HCT116 (cell line): ENCODE measurements at places on chromosomes 11 and 22.

- no peak for DNase-seq
- no peak overlapping the region for H3K27ac ChIP-seq
- no peaks in the 10 kb centered on the region for H3K4me1 ChIP-seq
- no peaks in the 10 kb centered on the region for H3K36me3 ChIP-seq
These were observed 119.4 kb downstream of the GALNT18 start for GRCh38 chr11:11502263-11502861.

DNA sequence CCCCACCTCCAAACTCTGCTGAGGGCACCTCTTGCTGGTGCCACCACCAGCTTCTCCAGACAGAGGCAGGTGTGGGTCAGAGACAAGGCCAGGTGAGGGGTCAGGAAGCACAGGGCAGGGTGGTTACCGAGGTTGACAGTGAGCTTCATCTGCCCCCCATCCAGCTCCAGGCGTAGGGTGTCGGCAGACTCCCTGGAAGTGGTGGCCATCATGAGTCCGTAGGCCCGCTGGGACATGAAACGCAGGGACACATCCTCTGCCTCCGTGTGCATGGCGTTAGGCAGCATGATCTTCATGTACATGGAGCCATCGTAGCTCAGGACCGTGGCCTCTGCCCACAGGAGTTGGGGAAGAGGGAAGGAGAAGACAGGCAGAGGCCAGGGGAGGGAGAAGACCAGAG, 62.8 kb downstream of the NRXN2 start:
- H3K36me3 ChIP-seq, result no peaks in the 10 kb centered on the region
- no peaks in the 10 kb centered on the region for H3K27me3 ChIP-seq
- DNase-seq, result no peak
- no peak overlapping the region for H3K4me3 ChIP-seq

DNA sequence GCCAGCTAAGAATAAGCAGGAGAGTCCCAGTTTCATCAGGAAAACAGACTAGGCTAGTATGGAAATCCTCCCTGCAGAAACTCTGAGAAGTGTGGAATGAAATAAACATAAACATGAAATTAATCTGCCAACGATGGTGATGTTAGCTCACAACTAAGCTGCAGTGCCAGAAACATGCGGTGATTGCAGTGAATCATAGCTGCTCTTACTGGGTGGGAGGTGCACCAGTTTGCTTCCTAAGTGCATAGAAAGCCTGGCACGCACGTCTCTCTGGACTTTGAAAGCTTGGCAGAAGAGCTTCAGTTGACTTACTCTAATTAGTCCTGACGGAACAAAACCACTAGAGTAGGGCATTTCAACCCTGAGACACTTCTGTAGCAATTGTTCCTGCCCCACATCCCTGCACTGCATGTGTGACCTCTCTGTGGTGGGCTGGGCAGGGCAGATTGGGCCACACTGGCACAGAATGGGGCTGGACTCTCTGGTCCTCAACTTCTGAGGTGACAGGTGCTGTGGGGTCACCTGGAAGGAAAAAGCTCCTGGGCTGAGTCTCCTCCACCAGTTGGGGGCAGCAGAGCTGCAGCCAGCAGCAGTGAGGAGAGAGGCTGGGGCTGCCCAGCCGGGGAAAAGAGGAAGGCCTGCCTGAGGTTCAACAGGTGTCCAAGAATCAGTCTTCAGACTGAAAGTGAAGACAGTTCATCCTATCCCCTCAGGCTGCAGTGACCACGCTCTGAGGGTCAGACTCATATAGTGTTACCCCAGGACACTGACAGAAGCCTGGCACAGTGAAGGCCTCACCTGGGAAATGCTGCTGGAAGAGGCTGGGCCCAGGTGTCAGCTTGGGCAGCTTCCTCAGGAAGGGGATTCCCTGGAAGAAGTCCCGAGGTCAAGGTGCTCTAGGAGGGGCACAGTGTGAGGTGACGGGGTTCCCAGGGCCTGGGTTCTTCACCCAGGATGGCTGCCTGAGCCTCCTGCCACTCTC, 40.5 kb downstream of the GGTLC2 start:
- H3K27ac ChIP-seq, result no peak overlapping the region
- DNase-seq, result no peak
- H3K4me1 ChIP-seq, result no peaks in the 10 kb centered on the region
- no peak overlapping the region for H3K4me3 ChIP-seq
- no peaks in the 10 kb centered on the region for H3K36me3 ChIP-seq

DNA sequence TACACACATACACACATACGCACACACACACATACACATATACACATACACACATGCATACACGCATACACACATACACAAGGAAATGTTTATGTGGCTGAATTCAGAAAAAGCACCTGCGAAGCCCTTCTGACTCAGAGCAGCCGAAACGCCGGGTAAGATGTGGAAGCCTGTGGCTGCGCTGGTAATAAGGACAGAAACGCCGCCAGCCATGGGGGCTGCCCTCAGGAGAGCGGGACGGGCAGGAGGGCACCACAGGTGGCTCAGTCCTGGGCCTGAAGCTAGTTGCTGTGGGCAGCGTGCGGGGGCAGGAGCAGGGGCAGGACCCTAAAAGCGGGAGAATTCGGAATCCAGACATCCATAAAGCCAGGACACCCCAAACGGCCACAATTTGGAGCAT, 378.3 kb downstream of the BRD1 start:
- no peak for DNase-seq
- no peaks in the 10 kb centered on the region for H3K36me3 ChIP-seq
- no peaks in the 10 kb centered on the region for H3K4me1 ChIP-seq
- no peak overlapping the region for H3K27ac ChIP-seq
- no peak overlapping the region for H3K4me3 ChIP-seq

GRCh38 chr11:125167954-125168835, 3.6 kb downstream of the PKNOX2 start:
- no peak overlapping the region for H3K4me3 ChIP-seq
- H3K4me1 ChIP-seq, result no peaks in the 10 kb centered on the region
- no peak overlapping the region for H3K27ac ChIP-seq
- no peak for DNase-seq

GRCh38 chr11:128687321-128687720, 6.6 kb upstream of the FLI1 start:
- no peak overlapping the region for H3K27ac ChIP-seq
- no peaks in the 10 kb centered on the region for H3K36me3 ChIP-seq
- H3K4me3 ChIP-seq, result no peak overlapping the region
- peaks cover 21% of the 10 kb centered on the region for H3K27me3 ChIP-seq
- no peaks in the 10 kb centered on the region for H3K4me1 ChIP-seq
- DNase-seq, result no peak

- H3K4me1 ChIP-seq, result no peaks in the 10 kb centered on the region
- DNase-seq, result no peak
- peaks cover 4% of the 10 kb centered on the region; the same call in 1 of the 2 replicates for H3K36me3 ChIP-seq
These were observed 72.0 kb downstream of the VPREB1 start for GRCh38 chr22:22316589-22316988.
